Stimulated activated naive CD4-positive, alpha-beta T cell treated with Interleukin-2 at 50 U/mL for 16 hours (primary cell): ENCODE measurements at places on chromosomes 11 and 22.

DNA sequence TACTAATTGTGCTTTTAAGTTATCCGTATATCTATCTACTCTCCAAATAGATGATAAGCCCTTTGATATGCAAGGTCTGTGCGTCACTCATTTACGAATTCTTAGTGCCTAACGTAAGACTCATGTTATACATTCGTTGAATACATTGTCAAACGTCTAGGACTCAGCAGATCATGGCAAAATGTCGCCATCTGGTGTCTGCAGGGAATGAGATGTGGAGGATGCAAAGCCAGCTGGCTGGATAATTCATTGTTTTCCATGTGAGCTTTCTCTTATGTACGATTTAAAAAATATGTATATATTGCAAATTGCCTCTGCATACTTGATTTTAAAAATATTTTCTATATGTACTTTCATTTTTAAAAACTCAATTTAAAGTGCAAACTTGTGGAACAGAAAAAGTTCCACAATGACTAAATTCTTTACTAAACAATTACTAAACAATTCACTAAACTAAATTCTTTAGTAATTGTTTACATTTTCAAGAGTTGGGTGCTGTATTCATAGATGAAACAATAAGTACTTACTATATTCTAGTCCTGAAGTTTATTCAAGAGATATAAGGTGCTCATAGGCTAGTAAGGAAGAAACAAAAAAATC, 33.8 kb downstream of the ZNF202 start:
- peak; percentile 2 for DNase-seq

DNA sequence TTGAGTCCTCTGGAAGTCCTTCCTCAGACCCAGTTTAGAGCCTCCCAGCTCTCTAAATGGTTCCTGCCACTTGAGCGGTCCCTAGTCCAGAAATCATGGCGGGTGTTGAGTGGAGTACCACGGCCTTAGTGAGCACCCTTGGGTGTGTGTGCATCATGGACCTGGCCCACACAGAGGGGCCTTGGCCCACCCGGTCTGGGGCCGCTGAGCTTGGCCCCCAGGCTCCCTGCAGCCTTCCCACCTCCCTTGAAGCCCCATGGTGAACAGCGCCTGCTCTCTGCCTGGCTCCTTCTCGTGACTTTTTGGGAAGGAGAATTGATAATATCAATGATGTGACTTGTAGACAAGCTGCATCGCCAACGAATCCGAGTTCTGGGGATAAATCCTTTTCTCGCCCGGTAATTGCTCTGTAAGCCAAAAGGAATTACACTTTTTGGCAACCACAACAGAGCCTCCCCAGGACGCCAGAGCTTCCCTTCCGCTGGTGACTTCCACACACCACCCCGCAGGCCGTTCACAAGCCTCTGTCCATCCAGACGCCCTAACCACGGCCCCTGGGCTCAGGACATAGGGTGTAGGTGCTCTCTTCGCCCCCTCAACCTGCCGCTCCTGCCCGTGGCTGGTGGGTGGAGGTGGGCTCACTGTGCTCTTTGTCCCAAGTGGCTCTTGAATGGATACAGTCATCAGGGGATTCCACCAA, 93.8 kb downstream of the NECTIN1 start:
- no peak for DNase-seq

DNA sequence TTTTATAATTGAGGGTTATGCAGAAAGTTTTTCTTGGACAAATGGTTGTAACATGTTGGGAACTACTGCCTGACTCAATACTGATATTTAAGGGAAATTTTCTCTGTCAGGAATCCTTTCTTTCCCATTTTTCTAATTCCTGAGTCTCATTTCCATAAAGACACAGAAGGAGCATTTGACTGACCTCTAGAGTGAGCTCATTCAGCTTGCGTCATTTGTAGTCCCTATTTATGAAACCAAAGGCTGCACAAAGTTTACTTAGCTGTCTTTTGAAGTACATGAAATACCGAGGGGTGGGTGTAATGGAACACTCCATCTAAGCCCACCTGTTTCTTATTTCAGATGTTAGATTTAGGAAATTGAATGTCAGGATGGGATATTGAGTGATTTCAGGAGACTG, 359.5 kb upstream of the C11orf87 start:
- no peak for DNase-seq

- no peak for DNase-seq
These were observed 510.4 kb downstream of the BUD13 start for GRCh38 chr11:116262370-116262769.

GRCh38 chr11:1485504-1485885, 1.1 kb downstream of the MOB2 start:
- DNase-seq = no peak

- no peak for DNase-seq
These were observed 15.2 kb upstream of the TMPRSS4 start for GRCh38 chr11:118061586-118062125.

DNA sequence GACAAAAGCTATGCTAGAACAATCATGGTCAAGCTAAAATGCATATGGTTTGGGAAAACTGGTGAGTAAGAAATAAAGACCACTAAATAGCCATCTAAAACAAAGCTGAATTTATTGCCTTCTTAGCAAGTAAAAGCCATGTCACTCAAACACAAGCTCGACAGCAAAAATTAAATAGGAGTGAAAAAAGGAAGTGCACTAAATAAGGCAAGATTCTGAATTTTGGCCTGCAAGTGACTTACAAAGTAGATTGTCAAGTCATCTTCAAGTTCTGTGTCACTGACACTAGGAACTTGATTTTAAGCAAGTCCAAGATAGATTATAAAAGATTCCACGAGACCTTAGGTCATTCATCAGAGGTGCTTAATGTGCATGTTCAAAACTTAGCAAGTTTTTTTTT, 27.4 kb downstream of the TUG1 start:
- no peak for DNase-seq

DNA sequence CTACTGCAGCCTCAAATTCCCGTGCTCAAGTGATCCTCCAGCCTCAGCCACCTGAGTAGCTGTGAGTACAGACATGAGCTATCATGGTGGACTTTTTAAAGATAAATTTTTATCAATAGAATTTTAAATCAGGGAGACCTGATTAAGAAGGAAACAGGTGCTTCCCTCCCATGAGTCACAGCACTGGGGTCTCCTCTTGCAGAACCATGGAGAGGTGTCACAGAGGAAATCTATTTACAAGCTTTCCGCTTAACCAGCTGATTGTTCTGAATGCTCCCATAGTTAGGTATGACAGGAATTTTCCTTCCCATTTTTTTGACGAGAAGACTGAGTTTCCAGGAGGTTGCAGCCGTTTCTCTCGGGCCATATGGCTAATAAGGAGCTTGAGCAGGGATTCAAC, 516.1 kb downstream of the MIAT start:
- no peak for DNase-seq

DNA sequence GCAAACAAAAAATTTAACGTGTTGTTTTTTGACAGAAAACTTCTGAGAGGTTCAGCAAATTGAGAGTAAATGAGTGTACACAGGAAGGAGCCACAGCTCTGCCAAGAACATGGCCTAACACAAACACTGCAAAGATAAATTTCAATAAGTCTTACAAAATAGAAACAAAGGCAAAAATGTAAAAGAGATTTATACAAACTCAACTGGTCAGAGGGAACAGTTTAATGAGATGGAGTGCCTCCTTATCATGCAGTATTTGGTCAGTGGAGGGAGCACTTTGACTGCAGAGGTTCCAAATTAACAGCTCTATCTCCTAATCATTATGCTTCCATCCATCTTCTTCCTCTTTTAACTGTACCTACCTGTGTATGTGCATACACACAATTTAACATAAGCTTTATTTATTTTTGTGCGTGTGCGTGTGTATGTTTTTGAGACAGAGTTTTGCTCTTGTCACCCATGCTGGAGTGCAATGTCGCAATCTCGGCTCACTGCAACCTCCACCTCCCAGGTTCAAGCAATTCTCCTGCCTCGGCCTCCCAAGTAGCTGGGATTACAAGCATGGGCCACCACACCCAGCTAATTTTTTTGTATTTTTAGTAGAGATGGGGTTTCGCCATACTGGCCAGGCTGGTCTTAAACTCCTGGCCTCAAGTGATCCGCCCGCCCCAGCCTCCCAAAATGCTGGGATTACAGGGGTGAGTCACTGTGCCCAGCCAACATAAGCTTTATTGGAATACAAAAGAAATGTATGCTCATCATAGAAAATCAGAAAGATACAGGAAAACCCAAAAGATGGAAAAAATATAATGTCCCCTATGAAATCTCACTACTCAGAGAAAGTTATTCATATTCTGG, 111.9 kb downstream of the MRTFA start:
- DNase-seq = no peak

DNA sequence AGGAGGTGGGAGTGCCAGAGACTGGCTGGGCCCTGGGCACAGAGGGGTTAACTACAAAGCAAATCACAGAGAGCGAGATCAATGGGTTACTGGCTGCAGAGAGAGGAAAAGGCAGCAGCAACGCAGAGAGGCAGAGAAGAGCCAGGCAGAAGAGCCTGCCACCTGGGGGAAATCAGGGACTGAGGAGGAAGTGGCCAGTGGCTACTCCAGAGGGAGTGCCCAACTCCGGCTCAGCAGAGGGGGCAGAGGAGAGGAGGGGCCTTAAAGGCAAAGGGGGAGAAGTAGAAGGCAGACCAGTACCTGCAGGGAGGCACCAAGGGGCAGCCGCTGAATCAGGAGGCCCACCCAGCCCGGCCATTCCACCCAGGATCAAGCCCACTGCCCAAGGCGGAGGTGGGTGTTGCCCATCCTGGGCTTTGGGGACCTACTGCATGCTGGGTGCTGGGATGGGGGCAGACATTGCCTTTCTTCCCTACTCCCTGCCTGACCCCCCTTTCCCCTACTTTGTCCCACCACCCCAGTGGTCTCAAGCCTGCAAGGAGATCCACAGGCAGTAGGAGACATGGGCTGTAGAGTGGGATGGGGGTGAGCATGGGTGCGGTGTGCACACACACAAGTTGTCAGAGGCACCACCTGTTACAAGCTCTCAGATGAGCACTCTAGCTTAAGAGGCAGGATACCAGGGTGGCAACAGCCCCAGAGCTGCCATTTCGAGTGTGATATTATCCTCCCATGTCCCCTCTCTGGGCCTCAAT, 926 bp upstream of the GALR3 start:
- no peak for DNase-seq

DNA sequence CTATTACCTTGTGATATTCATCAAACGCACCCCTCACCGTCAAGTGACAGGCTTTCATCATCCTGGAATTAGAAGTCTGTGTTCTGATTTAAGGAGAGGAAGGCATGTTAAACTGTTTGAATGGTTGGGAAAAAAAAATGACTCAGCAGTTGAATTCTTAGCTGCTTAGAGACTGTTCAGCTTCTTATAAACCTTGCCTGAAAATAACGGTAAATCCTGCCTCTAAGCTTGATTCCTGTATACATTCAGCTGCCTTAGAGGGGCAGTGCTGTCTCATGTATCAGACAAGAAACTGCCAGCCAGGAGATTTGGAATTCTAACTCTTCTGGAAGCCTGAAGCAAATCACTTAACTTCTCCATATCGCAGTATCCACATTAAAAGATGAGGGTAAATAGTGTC, 437.4 kb downstream of the JRKL start:
- DNase-seq = no peak

- DNase-seq = no peak
These were observed 22.5 kb downstream of the C22orf31 start for GRCh38 chr22:29039148-29039547.

DNA sequence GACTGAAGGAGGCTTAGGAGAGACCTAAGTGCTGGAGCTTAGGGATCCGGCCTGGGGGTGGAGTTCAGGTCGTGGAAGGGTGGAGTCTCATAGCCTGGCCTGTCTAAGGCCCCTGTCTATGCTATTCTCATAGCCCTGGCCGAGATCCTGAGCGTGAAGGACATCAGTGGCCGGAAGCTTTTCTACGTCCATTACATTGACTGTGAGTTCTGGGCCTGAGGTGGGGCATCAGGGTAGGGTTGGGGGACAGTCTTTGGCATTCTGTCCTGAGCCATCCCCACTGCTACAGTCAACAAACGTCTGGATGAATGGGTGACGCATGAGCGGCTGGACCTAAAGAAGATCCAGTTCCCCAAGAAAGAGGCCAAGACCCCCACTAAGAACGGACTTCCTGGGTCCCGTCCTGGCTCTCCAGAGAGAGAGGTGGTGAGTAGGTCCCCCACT, 603 bp downstream of the KAT5 start:
- DNase-seq = no peak

DNA sequence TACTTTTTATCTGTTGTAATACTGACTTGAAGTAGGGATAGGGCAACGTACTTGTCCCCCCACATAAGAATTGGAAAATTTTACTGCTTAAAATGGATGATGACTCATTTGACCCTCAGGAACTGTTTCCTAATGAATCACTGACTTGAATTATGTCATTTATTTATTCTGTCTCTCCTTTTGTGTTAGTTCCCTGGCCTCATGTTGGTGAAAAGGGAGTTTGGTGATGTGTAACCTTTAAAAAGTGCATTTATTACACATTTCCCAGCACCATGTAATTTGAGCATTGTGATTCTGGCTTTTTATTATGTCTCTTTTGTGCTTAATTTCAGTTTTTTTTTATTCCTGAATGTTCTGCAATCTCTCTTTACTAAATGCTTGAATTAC, 20.3 kb upstream of the PGM2L1 start:
- DNase-seq = no peak

DNA sequence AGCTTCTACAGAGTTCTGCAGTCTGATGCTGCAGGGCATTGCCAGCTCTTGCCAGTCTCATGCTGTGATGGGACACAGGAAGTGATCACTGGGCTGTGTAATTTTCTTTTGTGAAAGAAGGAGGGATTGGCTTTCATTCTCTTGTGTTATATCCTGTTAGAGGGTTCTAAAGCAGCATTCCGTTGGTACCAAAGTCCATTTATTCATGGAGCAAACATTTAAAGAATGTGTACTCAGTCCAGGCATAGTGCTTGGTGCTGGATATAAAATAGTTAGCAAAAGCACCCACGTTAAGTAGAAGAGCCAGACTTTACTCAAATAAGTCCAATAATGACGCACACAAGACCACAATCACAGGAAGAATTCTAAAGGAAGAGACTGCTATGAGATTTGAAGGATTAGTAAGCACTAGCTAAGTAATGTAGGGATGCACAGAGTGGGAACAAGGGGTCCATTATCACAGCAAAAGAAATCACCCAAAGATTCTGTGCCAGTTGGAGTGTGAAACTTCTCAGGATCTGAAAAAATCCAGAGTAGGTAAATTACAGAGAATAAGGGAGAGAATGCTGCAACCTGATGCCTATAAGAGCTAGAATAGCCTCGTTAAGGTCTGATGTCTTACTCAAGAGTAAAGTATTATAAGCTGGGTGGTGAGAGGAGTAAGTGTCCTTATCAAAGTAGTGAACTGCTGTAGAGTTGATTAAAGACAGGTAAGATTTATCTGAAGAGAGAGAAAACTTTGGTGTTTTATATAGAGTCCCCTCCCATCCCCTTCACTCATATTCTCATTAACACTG, 728.3 kb downstream of the METTL15 start:
- no peak for DNase-seq

DNA sequence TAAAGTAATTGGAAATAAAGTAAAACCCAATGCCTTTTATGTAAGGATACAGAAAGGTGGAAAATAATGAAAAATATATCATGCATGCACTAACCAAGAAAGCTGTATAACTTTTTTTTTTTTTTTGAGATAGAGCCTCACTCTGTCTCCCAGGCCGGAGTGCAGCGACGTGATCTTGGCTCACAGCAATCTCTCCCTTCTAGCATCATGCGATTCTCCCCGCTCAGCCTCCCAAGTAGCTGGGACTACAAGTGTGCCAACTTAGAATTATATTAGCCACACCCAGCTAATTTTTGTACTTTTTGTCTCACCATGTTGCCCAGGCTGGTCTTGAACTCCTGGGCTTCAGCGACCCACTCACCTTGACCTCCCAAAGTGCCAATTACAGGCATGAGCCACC, 4.5 kb downstream of the GGT5 start:
- DNase-seq = no peak

- no peak for DNase-seq
These were observed 16.8 kb downstream of the OR56B4 start for GRCh38 chr11:6124245-6124644.

- DNase-seq = no peak
These were observed 536.9 kb downstream of the TBC1D22A start for GRCh38 chr22:47299211-47299862.
